ENCODE measurements at places on chromosomes 7 and 10. TPM values are rescaled to one million over a fixed set of nuclear protein-coding genes. Genes with fewer than 3 reads are reported as not detected.

GRCh38 chr7:2872296-2872874 lies 28.3 kb upstream of the GNA12 start:
- no peak for DNase-seq

DNA sequence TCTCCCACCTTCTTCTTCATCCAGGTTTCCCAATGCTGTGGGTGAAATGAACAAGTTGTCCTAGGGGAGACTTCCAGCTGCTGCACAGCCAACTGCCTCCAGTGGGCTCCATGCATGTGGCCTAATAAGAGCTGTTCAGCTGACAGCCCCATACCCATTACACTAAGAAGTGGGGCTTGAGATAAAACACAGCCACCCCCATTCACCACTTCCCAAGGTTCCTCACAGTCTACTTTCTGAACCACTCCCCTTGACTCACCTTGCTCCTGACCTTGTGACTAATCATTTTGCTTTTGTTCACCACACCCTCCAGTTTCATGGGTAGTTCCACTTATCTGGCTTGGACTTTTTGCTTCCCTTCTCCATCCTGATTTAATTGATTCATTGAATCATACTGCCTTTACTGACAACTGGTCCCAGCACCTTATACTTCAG lies 119.3 kb downstream of the CABCOCO1 start:
- DNase-seq: no peak

CHAT gene
- not detected for polyA plus RNA-seq

GRCh38 chr7:504221-505111 lies 15.2 kb downstream of the PDGFA start:
- DNase-seq: no peak

CLEC5A gene
- polyA plus RNA-seq: not detected

- no peak for DNase-seq
Measured at GRCh38 chr10:21327289-21327993, 198.0 kb downstream of the SKIDA1 start.

GRCh38 chr7:97461596-97461995 lies 270.3 kb upstream of the TAC1 start:
- DNase-seq: no peak

- no peak for DNase-seq
Measured at GRCh38 chr10:30103595-30104320, 44.4 kb upstream of the JCAD start.

GRCh38 chr10:2839081-2839725 lies 228.1 kb upstream of the PFKP start:
- peak; percentile 49 for DNase-seq

PLCE1 gene
- 10.7 TPM for polyA plus RNA-seq

ASB10 gene
- polyA plus RNA-seq: not detected

GRCh38 chr10:102066399-102067088 lies 1.4 kb downstream of the HPS6 start:
- DNase-seq: no peak

GRCh38 chr7:42493436-42494198 lies 256.6 kb upstream of the GLI3 start:
- no peak for DNase-seq

GRCh38 chr10:58856508-58857240 lies 319.8 kb upstream of the PHYHIPL start:
- peak; percentile 94 for DNase-seq

- no peak for DNase-seq
Measured at GRCh38 chr10:101940916-101941315, 97.3 kb upstream of the KCNIP2 start.

GRCh38 chr7:42012786-42013360 lies 224.1 kb downstream of the GLI3 start:
- no peak for DNase-seq

DNA sequence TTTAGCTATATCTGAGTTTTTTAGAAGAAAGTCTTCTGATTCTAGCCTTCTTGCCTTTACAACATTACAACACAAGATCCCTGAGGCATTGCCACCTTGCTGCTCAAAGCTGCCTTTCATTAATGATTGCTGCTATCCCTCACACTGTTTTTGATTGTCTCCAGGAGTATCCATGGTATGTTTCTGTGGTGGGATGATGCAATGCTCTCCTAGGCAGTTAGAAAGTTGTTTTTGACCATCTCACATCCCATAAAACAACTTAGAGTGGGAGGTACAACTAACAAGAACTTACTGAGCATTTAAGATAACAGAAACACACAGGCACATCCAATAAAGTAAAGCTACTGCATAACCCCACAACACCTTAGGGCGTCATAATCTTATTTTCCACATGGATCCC lies 1156.0 kb upstream of the LRRTM3 start:
- no peak for DNase-seq

TEX36 gene
- not detected for polyA plus RNA-seq

C7orf33 gene
- not detected for polyA plus RNA-seq

BLNK gene
- not detected for polyA plus RNA-seq

DPCD gene
- polyA plus RNA-seq: 39.4 TPM

ARHGAP22 gene
- 3.7 TPM for polyA plus RNA-seq

DNA sequence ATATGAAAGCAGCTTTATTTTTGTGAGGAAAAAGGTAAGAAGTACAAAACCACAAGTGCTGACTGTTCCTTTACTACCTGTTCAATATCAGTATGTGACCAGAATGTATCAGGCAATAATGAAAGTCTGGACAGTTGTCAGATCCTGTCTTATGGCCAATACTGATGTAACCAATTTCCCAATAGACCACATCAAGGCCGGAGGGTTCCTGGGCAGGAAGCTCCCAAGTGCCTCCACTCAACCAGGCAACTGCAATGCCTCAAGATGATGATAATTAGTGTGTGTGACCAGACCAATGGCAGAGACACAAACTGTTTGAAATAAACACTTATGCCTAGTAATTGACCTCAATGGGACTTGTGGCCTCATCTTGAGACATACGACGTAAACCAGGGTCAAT lies 149.4 kb upstream of the ASAH2 start:
- no peak for DNase-seq

SKIDA1 gene
- polyA plus RNA-seq: 4.1 TPM

GRCh38 chr7:51014811-51015210 lies 232.1 kb upstream of the GRB10 start:
- DNase-seq: no peak

ODAD2 gene
- not detected for polyA plus RNA-seq

FOXP2 gene
- polyA plus RNA-seq: not detected

DNA sequence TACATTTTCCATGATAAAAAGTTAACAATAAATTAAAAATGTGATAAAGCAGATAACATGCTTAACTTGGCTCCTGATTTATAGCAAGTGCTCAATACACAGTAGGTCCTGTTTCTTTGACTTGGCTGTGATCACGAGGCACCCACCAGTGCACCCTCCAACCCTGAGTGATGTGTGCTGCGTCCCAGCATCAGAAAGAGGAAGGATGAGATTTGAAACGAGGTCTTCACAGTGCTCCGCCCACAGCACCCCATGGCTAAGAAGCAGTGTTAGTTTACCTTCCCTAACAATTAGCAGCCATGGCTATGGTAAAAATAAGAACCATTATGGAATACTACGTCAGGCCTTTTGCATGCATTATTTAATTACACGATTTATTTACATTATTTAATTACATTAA lies 292.0 kb upstream of the ZMIZ1 start:
- DNase-seq: no peak

DNA sequence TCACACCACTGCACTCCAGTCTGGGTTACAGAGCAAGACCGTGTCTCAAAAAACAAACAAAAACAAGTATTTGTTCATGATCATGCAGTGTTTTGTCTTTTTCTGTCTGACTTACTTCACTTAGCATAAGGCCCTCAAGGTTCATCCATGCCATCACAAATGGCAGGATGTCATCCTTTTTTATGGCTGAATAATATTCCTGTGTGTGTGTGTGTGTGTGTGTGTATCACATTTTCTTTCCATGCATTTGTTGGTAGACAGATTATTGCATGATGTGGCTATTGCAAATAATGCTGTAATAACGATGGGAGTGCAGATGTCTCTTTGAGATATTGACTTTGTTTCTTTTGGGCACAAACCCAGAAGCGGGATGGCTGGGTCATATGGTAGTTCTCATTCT lies 14.3 kb upstream of the MNX1 start:
- no peak for DNase-seq

ZNF12 gene
- polyA plus RNA-seq: 8.8 TPM

DNA sequence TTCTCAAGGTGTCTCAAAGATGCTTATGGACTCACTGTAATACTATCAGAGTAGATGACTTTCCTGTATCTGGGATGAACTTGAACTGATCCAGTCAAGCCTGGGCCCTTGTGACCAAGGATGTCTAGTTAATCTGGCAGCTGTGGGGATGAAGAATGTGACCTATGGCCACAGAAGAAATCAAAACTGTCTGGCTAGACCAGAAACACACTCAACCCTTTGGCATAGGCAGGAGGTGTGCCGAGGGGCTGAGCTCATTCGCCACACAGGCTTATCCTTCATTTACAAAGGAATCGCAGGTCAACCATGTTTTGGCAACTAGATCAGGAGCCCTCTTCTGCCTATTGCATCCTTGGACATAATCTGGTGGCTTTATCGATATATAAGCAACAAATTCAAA lies 110.6 kb downstream of the ATXN7L1 start:
- no peak for DNase-seq

GRCh38 chr7:114718861-114719260 lies 203.0 kb upstream of the MDFIC start:
- DNase-seq: no peak

TMEM184A gene
- polyA plus RNA-seq: 14.3 TPM

DNA sequence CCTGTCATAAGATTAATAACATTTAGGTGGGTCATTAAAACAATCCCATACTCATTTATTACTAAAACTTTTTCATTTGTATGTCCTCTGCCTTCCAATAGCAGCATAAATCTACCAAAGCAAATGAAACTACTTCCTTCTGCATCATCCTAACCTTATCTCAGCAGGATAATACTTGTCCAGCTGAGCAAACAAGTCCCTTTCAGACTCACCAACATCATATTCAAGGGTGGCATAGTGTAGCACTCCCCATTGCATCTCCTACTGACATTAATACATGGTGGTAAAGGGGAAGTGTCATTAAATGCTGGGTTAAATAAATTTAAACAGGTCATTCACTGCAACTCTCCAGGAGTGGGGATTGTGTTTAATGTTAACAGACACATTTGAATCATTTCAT lies 3.4 kb upstream of the MINDY3 start:
- DNase-seq: no peak

TBX20 gene
- 1.3 TPM for polyA plus RNA-seq

GRCh38 chr10:86596266-86596665 lies 58.1 kb upstream of the OPN4 start:
- no peak for DNase-seq

GRCh38 chr7:85274454-85274853 lies 87.6 kb upstream of the SEMA3D start:
- no peak for DNase-seq

SYCE1 gene
- polyA plus RNA-seq: not detected

THSD7A gene
- polyA plus RNA-seq: 5.7 TPM

DNA sequence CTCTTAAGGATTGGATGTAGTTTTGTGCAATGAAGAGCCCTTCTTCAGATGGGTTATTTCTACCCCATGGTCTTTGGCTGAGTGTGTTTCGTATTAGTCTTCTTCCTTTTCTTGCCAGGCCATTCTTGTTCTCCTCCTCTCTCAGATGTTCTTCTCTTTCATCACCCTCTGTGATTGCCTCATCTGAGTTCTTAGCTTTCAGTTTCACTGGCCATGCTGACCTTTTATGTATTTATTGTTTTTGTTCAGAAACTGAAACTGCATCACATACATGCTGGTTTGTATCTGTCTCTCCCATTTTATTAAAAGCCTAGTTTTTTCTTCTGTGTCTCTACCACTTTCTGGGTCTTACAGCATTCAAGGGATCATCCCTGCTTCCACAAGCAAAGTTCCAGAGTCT lies 21.7 kb upstream of the PCGF5 start:
- no peak for DNase-seq

DNA sequence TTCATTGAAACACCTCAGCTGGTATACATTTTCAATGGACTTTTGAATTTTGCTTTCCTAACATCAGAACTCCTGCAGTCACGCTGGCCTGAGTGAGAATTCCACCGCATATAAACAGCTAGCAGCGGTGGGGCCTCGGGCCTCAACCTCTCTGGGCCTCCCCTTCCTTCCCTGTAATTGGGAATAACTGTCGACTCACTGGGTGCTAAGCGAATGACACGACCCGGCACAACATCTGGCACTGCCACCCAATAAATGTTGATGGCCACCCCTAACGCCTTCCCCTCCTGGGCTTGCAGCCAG lies 670 bp downstream of the RCC1L start:
- no peak for DNase-seq

GRCh38 chr10:43900571-43900970 lies 251.9 kb upstream of the ZNF32 start:
- DNase-seq: no peak

HABP2 gene
- polyA plus RNA-seq: 0.17 TPM

DNA sequence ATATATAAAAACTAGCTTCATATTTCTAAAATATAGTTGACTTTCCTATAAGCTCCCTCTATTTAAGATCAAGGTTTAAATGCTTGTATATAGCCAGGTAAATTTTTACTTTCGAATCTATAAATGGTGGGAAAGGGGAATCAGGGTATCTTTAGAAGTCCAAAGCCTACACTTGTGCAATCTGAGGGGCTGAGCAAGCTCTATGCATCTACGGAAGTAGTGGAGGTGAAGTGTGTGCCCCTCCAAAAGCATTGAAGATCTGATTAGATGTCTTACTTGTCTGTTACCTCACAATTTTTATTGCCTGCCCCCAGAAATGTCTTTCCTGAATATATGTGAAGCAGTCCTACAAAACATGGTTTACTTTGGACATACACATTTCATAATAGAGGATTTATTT lies 1.6 kb downstream of the AKAP9 start:
- no peak for DNase-seq

DNA sequence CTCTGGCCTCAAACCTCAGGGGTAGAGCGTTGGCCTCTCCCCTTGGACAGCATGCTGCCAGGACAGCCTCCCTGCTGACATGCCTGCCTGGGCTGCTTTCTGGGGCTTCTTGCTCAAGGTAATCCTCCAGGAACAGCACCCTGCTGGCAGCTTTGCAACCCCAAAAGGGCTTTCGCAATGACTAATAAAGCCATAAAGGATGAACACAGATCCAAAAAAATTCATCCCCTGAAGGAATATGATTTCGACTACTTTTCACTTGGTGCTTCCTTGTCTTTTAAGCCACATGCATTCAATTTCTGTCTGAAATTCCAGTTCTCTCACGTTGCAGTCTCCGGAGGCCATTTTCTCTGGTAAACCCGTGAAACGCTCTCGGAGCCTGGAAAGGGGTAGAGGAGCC lies 15.1 kb upstream of the SH3PXD2A start:
- no peak for DNase-seq

GRCh38 chr7:147912291-147912690 lies 678.3 kb upstream of the C7orf33 start:
- DNase-seq: no peak

HOXA1 gene
- polyA plus RNA-seq: 2.8 TPM

GRCh38 chr7:38217672-38218071 lies 39.6 kb downstream of the STARD3NL start:
- no peak for DNase-seq

DNA sequence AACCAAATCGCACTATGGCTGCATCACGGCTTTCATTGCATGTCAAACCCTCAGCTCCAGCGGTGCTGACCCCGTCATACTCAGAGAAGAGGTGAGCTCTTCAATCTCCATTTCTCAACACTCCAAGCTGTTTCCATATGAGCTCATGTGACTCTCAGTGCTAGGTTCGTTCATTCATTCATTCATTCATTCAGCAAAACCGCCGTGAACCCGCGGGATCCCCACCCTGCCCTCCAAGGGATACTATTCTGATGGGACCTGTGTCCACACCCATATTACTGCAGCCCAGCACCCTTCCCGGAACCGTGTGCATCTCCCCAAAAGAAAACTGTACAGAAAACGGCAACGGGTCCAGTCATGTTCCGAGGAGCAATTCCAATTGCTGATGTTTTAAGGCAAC lies 184.7 kb downstream of the DIP2C start:
- no peak for DNase-seq

GRCh38 chr10:91350651-91351081 lies 59.5 kb upstream of the HECTD2 start:
- DNase-seq: no peak

ADAM12 gene
- polyA plus RNA-seq: 4.8 TPM

All from A549 (cell line).